Dermis microvascular lymphatic vessel endothelial cell (primary cell): ENCODE measurements at places on chromosomes 5 and 9. TPM values are rescaled to one million over a fixed set of nuclear protein-coding genes. Genes with fewer than 3 reads are reported as not detected.
A peak's percentile ranks its signal among the peaks of the same experiment; 100 is the strongest.

- DNase-seq, result no peak
Measured at GRCh38 chr9:16597136-16597535, 273.3 kb downstream of the BNC2 start.

DNA sequence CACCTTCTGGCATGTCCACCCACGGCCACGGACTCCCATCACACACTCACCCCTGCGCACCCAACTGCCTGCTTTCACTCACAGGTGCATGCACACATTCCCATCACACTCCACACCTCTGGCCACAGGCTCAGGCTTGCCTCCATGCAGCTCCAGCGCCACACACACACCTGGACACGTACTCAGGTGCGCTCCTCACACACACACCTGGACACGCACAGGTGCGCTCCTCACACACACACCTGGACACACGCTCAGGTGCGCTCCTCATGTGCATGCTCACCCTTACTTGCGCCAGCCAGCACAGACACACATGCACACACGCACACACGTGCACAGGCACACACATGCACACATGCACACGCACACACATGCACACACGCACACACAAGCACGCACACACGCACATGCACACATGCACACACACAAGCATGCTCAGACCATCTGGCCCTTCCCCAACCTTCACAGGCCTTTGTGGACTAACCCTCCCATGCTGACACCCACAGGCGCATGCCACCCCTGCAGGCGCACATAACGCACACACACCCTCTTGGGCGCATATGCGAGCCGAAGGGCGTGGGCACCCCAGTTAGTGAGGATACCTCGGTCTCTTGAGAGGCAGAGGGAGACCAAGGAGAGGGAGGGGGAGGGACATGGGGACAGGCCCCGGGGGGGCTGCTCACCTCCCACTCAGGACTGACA lies 8.3 kb downstream of the GRIN1 start:
- DNase-seq, result no peak

DNA sequence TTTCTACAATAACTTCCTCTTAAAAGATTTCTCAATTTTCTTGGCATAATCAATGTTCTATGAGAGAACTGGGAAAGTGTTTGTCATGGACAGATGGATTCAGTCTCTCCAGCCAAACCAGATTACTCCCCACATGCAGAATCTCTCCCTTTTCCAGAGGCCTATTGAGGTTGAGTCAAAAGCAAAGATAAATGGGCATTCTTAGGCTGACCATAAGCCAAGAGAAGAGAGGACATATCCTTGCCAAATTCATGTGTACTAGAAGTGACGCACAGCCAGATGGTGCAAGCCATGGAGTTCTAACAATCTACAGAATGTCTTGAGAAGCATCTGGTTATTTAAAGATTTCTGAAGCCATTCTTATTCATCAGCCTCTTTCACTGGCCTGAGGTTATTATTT lies 2115.0 kb downstream of the MAT2B start:
- DNase-seq, result no peak

- DNase-seq, result peak; percentile 68
Measured at GRCh38 chr9:34047864-34048726, 592 bp downstream of the UBAP2 start.

GRCh38 chr9:113528088-113528487 lies 64.6 kb downstream of the RGS3 start:
- DNase-seq, result no peak

GRCh38 chr5:159021136-159021900 lies 78.4 kb downstream of the EBF1 start:
- DNase-seq, result no peak

EQTN gene
- total RNA-seq, result under 0.01 TPM in 1 of 2 replicates, not detected in the other

COL27A1 gene
- 1.0 and 1.1 TPM in 2 replicates for total RNA-seq
